NCI-H774 (cell line): ENCODE measurements at places on chromosomes 6 and 20.

GRCh38 chr20:10047427-10047826, 12.6 kb downstream of the ANKEF1 start:
- DNase-seq = no peak

DNA sequence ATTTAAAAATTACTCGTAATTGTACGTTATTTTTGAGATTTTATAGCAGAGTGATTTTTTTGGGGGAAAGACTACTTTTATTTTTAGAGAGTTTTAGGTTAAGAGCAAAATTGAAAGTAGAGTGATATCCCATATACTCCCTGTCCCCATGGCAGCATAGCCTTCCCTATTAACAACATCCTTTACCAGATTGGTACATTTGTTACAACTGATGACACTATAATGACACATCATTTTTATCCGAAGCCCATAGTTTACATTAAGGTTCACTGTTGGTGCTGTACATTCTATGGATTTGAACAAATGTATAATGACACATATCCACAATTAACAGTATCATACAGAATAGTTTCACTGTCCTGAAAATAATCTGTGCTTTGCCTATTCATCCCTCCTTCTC, 1126.4 kb upstream of the CITED2 start:
- DNase-seq = no peak

DNA sequence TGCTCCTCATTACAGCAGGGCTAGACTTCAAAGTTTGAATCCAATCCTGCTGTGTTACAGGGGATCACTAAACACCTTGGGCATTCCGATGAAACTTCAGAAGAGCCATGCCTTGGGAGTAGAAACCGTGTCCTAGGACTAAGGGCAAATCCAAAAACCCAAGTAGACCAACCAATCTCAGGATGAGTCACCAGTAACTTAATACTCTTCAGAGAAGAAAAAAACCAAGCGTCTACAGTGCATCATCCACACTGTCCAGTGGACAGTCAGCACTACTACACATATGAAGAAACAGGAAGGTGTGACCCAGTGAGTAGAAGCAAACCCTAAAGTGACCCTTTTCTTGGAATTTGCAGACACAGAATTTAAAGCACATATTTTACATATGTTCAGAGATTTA, 39.5 kb upstream of the VAPB start:
- DNase-seq = no peak

DNA sequence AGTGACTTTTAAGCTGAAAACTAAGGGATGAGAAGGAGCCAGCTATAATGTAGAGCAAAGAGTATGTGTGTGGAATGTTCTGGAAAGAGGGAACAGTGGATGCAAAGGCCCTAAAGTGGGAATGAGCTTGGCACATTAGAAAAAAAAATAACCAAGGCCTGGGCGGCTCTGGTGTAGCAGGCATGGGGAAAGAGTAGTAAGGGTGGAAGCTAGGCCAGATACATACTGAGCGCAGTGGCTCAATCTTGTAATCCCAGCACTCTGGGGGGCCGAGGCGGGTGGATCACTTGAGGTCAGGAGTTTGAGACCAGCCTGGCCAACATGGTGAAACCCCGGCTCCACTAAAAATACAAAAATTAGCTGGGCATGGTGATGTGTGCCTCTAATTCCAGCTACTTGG, 8.4 kb downstream of the GGT7 start:
- no peak for DNase-seq

- DNase-seq = peak; percentile 84
These were observed 114.9 kb upstream of the BTN3A2 start for GRCh38 chr6:26249957-26250697.

GRCh38 chr6:150723857-150724256, 124.2 kb downstream of the PLEKHG1 start:
- DNase-seq = no peak

GRCh38 chr6:131199568-131200272, 64.5 kb downstream of the AKAP7 start:
- peak; percentile 9 for DNase-seq

DNA sequence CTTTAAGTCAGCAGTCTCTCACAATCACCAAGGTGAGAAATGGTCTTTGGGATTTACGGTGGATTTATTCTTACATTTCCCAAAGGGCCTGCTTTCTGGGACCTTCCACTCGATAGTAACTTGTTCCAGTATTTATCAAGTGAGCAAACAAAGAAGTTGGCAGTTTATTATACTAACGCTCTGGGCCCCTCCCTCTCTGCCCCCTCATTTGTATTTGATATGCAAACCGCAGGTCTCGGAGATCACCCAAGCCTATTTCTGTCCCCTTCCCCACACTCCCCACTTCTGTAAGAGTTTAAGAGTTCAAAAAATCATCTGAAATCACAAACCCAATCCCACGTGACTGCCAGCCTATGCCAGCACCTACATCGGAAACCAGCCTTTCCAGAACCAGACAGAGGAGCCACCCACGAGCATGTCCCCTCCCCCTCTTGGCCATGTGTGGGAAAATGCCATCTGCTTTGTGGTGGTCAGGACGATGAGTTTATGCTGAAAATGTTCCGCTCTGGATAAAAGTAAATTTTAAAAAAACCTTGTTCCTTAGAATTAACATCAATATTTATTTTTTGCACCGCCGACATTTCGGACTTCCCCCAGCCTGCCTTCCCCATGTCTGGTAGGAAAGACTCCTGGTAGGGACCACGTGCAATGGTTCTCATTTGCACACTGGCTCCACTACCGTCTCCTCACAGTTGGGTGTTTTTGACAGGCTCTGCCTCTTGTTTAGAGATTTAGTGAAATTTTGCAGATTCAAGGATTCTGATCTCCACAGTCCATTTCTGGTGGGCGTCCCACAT, 281.0 kb downstream of the TFAP2C start:
- no peak for DNase-seq

- no peak for DNase-seq
These were observed 225.9 kb upstream of the CITED2 start for GRCh38 chr6:139600343-139600742.

DNA sequence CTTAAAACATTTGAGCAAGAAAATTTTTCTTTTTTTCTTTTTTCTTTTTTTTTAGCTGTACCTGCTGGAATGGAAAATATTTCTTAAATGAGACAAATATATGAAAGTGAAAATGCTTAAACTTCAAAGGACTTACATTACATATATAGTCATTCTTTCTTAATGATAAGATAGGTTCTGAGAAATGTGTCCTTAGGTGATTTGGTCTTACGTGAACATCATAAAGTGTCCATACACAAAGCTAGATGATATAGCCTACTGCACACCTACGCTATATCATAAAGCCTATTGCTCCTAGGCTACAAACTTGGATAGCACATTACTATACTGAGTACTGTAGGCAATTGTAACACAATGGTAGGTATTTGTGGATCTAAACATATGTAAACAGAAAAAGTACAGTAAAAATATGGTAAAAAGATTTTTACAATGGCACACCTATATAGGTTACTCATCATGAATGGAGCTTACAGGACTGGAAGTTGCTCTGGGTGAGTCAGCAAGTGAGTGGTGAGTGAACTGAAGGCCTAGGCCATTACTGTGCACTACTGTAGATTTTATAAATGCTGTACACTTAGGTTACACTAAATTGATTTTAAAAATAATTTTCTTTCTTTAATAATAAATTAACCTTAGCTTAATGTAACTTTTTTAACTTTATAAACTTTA, 54.6 kb downstream of the RPP21 start:
- no peak for DNase-seq

- no peak for DNase-seq
These were observed 74.9 kb downstream of the FYN start for GRCh38 chr6:111798281-111798725.

- no peak for DNase-seq
These were observed 38.0 kb downstream of the C20orf203 start for GRCh38 chr20:32635764-32636163.

- DNase-seq = no peak
These were observed 111.1 kb downstream of the COL12A1 start for GRCh38 chr6:75094614-75095200.

- no peak for DNase-seq
These were observed 7.6 kb downstream of the NKAIN4 start for GRCh38 chr20:63246490-63247288.

- DNase-seq = peak; percentile 68
These were observed 698 bp upstream of the LRP11 start for GRCh38 chr6:149864578-149865535.

DNA sequence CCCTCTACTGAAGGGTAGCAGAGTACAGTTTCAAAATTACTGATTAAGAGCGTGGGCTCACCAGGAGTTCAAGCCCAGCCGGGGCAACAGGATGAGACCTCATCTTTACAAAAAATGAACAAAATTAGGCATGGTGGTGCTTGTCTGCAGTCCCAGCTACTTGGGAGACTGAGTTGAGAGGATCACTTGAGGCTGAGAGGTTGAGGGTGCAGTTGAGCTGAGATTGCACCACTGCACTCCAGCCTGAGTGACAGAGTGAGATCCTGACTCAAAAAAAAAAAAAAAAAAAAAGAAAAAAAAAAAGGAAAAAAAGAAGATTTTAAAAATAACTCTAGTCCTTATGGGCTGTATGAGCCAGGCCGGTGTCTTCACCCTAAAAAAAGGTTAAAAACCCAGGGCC, 18.7 kb downstream of the PABPC1L start:
- no peak for DNase-seq

- no peak for DNase-seq
These were observed 158.3 kb downstream of the DOK5 start for GRCh38 chr20:54633374-54634355.

DNA sequence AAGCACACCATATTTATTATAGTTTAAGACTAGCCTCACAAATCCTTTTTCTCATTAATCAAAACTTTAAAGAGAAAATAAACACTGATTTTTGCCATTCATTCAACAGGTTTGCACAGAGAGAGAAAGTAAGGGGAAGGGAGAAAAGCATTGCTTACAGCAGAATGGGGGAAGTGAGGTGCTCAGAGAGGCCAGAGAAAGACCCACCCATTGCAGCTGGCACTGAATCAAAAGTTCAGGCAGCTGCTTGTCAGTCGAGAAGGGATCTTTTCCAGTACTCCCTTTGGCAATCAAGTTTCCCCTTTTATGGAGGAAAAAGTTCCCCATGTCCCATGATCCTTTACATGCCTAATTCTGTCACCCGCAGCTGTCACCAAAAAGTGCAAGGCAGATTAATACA, 8.0 kb upstream of the CRISP2 start:
- DNase-seq = no peak

DNA sequence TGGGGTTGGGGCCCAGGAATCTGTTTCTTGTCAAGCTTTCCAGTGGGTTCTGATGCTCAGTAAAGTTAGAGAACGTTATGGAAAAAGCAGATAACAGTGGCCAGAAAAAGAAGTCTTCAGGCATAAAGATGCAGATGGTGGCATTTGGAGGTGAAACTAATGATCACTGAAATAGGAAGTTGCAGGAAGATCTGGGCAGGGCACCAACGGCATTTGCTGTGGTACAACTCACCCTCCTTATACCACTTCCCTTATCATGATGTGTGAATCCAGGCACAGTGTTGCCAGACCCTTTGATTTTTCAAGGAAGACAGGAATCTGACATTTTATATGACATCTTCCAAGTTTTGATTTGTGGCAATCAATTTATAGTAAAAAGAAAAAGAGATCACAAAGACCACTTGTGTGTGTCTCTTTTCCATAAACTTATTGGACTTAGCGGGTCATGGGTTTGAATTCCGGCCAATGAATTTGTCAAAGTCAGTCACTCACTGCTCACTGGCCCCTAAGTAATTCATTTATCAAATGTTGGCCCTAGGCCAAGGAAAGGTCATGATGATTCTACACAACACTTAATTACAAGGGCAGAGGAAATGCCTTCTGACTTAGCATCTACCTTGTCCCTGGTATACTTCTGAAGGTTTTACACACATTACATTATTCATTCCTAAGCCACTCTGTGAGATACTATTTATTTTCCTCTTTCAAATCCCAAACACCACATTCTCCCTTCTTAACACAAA, 37.6 kb downstream of the LAMP5 start:
- no peak for DNase-seq

GRCh38 chr6:88984606-88985005, 21.2 kb upstream of the RNGTT start:
- no peak for DNase-seq

DNA sequence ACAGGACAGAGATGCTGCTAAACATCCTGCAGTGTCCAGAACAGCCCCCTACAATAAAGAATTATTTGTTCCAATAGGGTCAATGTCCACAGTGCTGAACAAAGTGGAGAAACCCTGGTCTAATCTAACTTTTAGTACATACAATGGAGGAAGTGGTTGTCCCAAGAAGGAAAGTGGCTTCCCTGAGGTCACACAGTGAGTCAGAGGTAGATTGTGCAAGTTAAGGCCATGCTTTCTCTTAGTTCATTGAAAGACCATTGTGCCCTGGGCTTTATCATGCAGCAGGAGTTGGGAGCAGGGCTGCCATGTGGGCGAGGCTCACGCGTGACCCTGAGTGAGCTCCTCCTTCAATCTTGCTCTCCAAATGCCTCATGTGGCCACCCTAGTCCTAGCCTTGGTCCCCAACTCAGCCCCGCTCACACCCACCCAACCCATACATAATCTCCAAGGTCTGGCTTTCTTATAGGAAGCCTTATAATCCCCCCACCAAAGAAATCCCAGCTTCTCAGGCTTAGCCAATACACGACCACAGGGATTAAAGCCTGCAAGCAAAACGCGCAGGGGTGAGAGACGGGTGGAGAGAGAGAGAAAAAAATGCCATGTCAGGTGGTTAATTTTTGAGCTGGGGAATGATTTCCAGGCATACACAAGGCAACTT, 19.9 kb downstream of the SLC13A3 start:
- DNase-seq = no peak

GRCh38 chr6:33723371-33724085, 12.0 kb upstream of the UQCC2 start:
- no peak for DNase-seq

DNA sequence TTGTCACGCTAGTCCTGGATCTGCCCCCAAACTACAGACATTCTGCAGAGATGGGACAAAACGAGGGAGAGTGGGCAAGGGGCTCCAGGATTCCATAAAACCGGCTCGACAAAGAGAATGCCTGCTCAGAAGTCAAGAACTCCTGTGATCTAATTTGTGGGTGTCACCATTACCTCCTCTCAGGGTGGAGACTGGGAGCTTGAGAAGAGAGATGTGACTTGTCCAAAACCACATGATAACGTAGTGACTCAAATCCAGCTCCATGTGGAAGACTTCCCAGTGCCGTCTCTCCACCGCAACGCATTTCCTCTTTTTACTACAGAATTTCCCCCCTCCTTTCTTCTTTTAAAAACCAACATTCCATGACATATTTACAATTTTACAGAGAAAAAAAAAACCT, 44.3 kb downstream of the TRERF1 start:
- no peak for DNase-seq

GRCh38 chr6:118875672-118876071, 18.3 kb upstream of the ASF1A start:
- peak; percentile 95 for DNase-seq

GRCh38 chr6:131998255-131998982, 47.2 kb upstream of the CCN2 start:
- DNase-seq = no peak

- DNase-seq = no peak
These were observed 5.1 kb downstream of the RING1 start for GRCh38 chr6:33213166-33213988.
